ENCODE measurements at places on chromosomes 7 and 10.

GRCh38 chr7:50592940-50593339 lies 27.7 kb upstream of the DDC start:
- no peak for DNase-seq

GRCh38 chr7:128162666-128163065 lies 78.4 kb upstream of the LEP start:
- no peak for DNase-seq

DNA sequence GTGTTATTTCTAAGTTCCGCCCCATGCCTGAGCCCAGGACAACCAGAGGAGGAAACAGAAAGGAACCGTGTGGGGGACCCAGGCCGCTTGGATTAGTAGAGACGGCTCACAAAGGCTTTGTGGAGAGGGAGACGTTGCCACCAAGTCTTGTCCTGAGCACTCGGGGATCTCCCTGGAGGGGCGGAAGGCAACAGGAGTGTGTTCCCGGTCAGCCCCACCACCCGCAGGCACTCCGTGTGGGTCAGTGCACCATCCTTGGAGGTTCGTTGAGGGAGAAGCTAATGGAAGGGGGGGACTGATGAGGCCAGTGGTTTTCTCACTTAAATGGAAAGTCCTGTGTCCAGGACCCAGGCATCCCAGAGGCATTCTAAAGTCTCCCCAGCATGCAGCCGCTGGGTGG lies 26.7 kb upstream of the EN2 start:
- no peak for DNase-seq

GRCh38 chr10:75495434-75496190 lies 64.2 kb downstream of the LRMDA start:
- DNase-seq, result no peak

- DNase-seq, result no peak
Observed at GRCh38 chr7:55508221-55509011, 63.9 kb downstream of the VOPP1 start.

DNA sequence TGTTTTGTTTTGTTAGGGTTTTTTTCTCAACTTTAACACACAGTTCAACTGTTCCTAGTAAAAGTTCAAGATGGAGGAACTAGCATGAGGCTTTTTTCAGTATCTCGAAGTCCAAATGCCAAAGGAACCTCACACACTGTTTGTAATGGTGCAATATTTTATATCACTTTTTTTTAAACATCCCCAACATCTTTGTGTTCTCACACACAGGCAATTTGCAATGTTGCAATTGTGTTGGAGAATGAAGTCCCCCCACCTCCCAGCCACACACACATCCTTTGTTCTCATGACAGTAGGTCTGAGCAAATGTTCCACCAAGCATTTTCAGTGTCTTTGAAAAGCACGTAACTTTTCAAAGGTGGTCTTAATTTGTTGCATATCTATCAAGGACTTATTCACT lies 120.9 kb downstream of the TWIST1 start:
- no peak for DNase-seq
